NCI-H345 (cell line): ENCODE measurements at places on chromosomes 1 and 21.

- DNase-seq: no peak
These were observed 55.2 kb upstream of the KCNJ6 start for GRCh38 chr21:37971390-37971950.

DNA sequence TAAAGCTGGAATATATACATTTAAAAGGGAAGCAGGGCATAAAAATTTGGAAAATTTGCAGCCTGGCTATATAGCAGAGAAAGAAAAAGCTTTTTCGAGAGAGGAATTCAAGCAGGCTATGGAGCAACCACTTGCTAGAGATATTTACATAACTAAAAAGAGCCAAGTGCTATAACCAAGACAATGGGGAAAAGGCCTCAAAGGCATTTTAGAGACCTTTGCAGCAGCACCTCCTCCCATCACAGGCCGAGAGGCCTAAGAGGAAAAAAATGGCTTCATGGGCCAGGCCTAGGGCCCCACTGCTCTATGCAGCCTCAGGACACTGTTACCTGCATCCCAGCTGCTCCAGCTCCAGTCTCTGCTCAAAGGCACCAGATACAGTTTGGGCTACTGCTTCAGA lies 37.0 kb downstream of the CAPN9 start:
- DNase-seq: no peak

DNA sequence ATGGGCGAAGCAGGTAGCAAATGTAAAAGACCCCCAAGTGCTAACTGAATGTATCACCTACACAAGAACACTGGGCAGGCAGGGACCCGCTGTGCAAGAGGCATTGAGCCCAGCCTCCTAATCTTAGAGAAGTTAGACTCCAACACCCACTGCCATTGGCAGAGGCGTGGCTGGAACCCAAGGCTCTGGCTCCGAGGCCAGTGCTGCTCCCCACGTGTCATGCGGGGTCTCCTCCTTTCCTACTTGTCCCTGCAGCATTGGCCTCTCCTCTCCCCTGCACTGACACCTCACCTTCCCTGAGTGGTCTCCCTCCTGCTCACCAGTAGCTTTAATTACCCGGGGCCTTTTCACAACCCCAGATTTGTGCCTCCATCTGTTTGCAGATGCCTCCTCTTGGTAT lies 107.0 kb downstream of the GALNT2 start:
- DNase-seq: no peak

DNA sequence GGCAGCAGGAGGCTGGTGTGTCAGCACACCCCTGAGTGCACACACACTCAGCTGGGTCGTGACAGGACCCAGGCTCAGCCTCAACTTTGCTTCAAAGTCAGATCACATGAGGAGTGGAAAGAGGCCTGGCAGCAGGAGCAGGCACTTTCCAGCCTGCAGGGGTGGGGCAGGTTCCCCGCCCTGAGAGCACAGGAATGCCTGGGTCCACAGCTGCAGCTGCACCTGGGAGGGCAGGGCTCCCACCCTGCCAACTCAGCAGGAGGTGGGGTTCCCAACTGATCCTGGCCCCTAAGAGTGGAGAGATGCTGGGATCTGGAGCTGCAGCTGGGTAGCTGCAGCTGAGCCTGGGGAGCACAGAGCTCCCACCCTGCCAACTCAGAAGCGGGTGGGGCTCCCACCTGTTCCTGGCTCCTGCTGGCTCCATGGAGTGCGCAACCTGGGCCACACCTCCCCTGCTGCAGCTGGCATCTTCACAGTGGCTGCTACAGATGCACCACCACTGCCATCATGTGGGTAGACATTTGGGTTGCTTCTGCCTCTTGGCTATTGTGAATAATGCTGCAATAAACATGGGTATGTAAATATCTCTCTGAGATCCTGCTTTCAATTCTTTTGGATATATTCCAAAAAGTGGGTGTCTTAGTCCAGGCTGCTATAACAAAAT lies 415.4 kb downstream of the TTLL7 start:
- DNase-seq: peak; percentile 10

GRCh38 chr1:109495738-109496137 lies 1.8 kb downstream of the CYB561D1 start:
- DNase-seq: no peak

- DNase-seq: no peak
These were observed 299.5 kb upstream of the RRP15 start for GRCh38 chr1:217985641-217986040.

DNA sequence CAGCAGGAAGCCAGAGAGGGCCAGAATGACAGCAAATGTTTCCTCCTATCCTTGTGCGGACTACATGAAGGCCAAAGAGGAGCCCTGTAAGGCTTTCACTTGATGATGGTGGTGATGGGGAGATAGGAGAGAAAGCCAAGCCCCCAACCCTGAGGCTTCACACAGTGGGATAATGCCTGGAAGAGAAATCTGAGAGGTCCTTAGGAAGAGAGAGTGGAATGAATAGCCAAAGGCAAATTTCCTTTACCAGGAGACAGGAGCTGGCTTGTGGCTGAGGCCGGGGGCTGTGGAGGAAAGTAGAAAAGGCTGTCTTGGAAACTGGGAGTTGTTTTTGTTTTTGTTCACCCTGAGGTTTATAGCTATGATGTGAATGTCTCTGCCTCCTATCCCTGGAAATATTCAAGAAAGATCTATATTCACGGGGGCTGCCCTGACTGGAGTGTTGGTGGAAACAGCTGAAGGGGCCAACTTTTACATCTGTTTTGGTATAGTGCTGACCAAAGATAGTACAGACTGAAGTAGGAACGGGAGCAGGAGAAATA lies 13.0 kb upstream of the RNF19B start:
- no peak for DNase-seq

GRCh38 chr1:191804311-191804710 lies 354.0 kb upstream of the RGS18 start:
- no peak for DNase-seq

- DNase-seq: no peak
These were observed 492.4 kb upstream of the NFIA start for GRCh38 chr1:60589916-60590315.

- DNase-seq: no peak
These were observed 69.5 kb downstream of the MAN1C1 start for GRCh38 chr1:25685938-25686665.

- DNase-seq: peak; percentile 66
These were observed at the start of gene SPSB1 for GRCh38 chr1:9292361-9293240. Gene SPSB1 (plus strand): TSS chr1:9292894. CDS start chr1:9355892, 62,998 bp downstream.

DNA sequence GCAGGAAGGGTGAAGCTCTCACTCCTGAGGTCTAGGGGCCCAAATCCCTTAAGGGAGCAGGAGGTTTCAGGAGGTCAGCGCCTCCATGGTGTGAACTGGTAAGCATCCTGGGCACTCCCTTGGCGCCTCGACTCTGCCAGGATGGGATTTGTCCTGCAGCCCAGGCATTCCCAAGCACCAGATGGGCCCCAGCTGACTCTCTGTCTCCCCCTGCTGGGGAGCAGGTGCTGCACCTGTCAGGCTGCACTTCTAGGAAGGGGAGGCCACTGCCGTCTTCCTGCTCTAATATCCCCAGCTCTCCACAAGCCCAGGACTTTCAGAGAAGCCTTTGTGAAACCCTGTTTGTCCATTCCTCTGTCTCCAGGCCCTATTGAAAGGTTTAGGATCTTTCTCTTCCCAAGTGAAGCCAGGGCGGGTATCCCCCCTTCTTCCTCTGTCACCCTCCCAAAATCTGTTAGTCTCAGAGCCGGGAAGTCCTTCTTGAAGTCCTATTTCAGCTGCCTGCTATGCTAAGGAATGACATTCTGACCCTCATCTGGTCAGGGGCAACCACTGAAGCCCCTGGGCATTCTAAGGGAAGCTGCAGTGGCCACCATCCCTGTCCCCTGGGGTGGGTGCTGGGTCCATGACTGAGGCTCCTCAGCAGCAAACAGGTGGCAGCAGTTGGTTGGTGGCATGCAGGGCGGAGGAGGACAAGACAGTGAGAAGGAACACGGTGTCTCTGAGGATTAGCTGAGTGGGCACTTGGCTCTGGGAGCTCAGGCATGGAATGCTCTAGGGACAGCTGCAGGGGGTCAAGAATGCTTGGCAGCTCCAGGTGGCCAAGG lies 3.2 kb downstream of the MYBPH start:
- peak; percentile 57 for DNase-seq

GRCh38 chr1:14810595-14811361 lies 212.3 kb downstream of the KAZN start:
- no peak for DNase-seq

GRCh38 chr21:16797966-16798365 lies 714.9 kb upstream of the CXADR start:
- DNase-seq: no peak

DNA sequence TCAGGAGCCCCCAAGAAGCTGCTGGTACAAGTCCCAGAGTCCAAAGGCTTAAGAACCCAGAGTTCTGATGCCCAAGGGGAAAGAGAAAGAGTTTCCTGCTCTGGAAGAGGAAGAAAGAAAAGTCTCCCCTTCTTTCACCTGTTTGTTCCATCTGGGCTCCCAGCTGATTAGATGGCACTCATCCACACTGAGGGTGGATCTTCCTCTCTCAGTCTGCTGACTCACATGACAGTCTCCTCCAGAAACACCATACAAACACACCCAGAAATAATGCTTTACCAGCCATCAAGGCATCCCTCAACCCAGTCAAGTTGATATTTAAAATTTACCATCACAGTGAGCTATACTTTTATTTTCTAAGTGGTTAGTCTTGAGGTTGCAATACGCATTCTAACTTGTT lies 257.9 kb downstream of the PAPPA2 start:
- no peak for DNase-seq

- DNase-seq: no peak
These were observed 134.8 kb downstream of the BACH1 start for GRCh38 chr21:29433366-29434059.

- no peak for DNase-seq
These were observed 39.9 kb downstream of the SIPA1L2 start for GRCh38 chr1:232589812-232590743.
